ENCODE measurements at places on chromosomes 2 and 18. TPM values are rescaled to one million over a fixed set of nuclear protein-coding genes. Genes with fewer than 3 reads are reported as not detected.

DNA sequence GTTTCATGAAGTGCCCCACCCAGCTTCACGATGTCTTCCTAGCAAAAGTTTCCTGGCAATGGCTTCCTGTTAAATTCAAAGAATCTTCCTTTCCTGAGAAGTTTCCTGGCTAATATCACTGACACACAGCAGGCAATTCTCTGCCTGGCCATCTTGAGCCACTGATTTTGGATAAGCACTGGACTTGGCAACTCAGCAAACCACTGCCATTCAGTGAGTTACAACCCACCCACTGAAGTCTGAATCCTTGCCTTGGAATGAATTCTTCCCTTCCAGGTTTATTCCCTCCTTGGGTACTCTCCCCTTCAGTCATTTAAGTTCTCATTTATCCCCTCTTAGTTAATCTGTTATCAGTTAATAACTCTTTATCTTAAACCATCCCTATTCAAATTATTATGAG is 426.0 kb downstream of the MBD2 start:
- DNase-seq, result no peak

DNA sequence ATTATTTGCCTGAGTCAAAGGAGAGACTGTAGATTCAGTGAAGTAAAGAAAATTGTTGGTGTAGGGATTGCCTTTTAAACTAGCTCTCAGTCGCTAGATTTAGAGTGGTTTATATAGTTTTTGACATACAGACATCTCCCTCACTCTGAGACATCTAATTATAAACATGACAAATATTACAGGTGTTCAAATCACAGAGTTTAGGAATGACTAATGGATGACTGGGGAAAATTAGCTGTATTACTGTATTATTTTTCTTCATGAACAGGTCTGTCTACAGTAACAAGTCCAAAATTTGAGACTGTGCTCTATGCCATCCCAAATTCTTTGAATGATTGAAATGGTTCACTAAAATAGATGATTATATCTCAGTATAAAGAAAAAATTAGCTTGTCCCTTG is 40.0 kb downstream of the MAP2 start:
- DNase-seq, result no peak

- DNase-seq, result no peak
These were observed 237.0 kb downstream of the HDAC4 start for GRCh38 chr2:239163688-239164334.

GRCh38 chr2:237128026-237128703 is 42.5 kb downstream of the COPS8 start:
- peak; percentile 79 for DNase-seq

- no peak for DNase-seq
These were observed 1474.0 kb upstream of the TMEFF2 start for GRCh38 chr2:193668557-193669323.

- DNase-seq, result no peak
These were observed 186.1 kb downstream of the ADCYAP1 start for GRCh38 chr18:1090758-1091157.

- no peak for DNase-seq
These were observed 40.7 kb downstream of the CYP26B1 start for GRCh38 chr2:72106978-72107377.

ALPI gene
- total RNA-seq, result 16.0 TPM

DNA sequence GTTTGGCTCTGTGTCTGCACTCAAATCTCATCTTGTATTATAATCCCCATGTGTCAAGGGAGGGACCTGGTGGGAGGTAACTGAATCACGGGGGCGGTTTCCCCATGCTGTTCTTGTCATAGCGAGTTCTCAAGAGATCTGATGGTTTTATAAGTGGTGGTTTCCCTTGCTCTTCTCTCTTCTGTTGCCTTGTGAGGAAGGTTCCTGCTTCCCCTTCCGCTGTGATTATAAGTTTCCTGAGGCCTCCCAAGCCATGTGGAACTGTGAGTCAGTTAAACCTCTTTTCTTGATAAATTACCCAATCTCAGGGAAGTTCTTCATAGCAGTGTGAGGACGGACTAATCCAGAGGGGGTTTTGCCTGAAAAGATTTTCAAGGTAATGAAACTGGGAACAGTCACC is 245.4 kb downstream of the GALR1 start:
- DNase-seq, result no peak

GRCh38 chr2:169839954-169840746 is 12.9 kb downstream of the UBR3 start:
- no peak for DNase-seq

GRCh38 chr2:29309090-29310029 is 194.1 kb downstream of the CLIP4 start:
- DNase-seq, result peak; percentile 29

YPEL5 gene
- total RNA-seq, result 74.8 TPM

COL4A3 gene
- total RNA-seq, result not detected

DNA sequence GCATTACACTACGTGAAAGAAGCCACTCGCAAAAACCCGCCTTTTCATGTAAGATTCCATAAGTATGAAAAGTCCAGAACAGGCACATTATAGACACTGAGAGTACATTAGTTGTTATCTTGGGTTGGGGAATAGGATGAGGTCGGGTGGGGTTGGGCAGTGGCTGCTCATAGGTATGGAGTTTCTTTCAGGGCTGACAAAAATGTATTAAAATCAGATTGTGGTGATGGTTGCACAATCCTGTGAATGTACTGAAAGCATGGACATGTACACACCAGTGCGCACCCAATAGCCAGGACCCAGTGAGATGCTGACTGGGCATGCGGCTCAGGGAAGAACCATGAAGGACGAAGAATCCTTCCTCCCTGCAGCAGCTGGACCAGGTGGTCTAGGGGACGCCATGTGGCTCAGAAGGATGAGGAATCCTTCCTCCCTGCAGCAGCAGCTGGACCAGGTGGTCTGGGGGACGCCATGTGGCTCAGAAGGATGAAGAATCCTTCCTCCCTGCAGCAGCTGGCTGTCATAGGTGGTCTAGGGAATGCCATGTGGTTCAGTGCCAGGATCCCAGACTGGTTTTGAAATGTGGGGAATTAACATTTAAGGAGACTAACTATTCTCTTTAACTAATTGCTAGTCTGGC is 50.1 kb downstream of the MBP start:
- no peak for DNase-seq

DNA sequence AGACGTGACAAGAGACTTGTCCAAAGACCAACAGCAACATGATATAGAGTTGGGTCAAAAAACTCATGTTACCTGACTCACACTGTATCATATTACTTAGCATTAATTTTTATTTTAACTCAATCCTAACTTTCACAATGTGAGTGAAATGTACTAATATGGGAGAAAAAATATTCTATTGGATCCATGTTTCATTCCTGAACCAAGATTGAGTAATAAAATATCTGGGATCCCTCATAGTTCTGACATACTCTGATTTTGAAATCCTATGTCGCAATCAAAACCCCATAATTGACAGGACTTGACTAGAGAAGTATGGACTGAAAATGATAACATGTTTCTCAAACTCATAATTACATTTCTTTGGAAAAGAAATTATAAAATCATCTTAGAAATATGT is 190.4 kb downstream of the RIT2 start:
- DNase-seq, result no peak

OTOS gene
- total RNA-seq, result not detected

ESPNL gene
- total RNA-seq, result 1.1 TPM

DNA sequence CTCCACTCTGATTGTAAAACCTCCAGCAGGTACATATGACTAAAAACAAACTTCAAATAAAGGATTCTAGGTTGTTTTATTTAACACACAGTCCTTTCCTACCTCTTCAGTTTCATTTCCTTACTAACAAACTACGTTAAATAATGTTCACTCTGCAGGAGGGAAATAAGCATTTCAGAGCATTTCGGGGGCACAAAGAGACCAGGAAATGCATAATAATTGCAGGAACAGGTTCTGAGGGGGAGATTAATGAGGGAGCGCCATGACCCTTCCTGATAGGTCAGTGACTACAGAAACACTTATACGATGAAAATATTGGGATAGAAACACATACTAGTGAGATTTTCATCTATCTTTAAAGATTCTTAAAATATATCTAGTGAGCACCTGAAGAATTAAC is 416.6 kb downstream of the NRXN1 start:
- no peak for DNase-seq

- DNase-seq, result no peak
These were observed 603.3 kb upstream of the POU3F3 start for GRCh38 chr2:104250635-104251034.

GRCh38 chr2:97740590-97741182 is 27.3 kb downstream of the ZAP70 start:
- peak; percentile 55 for DNase-seq

GLI2 gene
- 1.6 TPM for total RNA-seq

DNA sequence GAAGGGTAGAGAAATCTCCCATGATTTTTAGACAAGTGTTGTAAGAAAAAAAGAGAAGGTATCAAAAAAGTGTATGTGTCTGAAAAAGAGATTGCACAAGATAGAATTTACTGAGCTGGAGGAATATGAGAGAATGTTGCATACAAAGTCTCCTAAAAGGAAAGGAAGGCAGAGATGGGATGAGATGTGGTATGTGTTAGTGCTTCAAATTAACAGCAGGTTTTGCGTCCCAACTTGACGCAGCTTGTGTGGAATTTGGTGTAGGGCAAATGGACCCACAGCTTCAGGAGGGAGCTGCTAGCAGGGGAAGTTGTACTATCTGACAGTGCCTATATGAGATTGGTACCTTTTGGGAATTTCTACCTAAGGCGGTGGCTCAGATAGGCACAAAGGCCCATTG is 9.0 kb upstream of the RASGRP3 start:
- no peak for DNase-seq

DNA sequence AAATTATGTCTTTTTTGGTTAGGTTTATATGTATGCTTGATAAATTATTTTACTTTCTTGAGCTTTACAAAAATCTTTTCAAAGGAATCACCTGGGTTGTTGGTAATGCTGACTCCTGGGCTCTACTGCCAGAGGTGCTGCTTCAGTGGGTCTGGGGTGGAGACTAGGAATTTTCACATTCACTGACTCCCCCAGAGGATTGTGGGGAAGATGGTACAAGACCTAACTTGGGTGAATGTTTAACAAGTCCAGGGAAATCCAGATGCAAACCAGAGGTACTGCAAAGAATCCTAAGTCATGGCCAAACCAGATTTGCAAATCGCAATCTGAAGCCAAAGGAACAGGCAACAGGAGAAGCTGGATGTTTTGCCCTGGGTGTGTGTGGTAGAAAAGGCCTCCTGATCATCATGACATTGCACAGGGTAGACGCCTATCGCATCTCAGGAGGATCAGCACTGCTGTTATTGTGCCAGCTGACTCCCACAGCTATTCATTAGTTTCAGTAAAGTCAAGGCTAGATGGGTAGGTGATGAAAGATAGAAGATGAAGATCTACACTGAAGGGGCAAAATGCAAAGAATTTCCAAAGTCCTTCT is 185.2 kb downstream of the BARD1 start:
- no peak for DNase-seq

DNA sequence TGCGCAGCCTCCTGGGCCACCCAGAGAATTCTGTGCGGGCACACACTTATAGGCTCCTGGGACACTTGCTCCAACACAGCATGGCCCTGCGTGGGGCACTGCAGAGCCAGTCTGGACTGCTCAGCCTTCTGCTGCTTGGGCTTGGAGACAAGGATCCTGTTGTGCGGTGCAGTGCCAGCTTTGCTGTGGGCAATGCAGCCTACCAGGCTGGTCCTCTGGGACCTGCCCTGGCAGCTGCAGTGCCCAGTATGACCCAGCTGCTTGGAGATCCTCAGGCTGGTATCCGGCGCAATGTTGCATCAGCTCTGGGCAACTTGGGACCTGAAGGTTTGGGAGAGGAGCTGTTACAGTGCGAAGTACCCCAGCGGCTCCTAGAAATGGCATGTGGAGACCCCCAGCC is 11.8 kb upstream of the TTLL4 start:
- DNase-seq, result no peak

DNA sequence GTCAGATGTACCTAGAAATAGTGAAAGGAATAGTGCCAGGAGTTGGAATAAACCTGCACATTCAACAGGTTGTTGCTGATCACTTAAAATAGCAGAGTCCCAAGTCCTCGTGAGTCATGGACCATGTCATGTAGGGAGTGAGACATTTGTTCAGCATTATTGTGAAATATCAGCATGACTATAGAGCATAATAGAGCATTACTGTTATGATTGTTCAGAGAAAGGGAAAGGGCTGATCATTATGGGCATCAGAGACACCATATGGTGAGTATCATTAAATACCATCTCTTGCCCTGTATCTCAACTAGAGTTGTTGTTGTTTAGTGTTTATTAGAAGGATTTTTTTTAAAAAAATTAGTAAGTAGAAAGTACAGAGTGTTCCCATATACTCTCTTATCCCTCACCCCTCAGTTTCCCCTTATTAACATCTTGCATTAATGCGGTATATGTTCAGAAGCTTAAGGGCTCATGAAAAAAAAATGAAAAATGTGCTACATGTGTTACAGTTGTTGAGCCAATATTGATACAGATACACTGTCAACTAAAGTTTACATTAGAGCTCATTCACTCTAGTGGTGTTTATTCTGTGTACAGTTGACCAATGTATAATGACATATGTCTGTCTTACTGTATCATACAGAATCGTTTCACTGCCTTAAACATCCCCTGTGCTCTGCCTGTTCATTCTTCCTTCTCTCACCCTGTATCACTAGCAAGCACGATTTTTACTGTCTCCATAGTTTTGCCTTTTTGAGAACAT is 5.7 kb downstream of the ELAC1 start:
- DNase-seq, result no peak

DNA sequence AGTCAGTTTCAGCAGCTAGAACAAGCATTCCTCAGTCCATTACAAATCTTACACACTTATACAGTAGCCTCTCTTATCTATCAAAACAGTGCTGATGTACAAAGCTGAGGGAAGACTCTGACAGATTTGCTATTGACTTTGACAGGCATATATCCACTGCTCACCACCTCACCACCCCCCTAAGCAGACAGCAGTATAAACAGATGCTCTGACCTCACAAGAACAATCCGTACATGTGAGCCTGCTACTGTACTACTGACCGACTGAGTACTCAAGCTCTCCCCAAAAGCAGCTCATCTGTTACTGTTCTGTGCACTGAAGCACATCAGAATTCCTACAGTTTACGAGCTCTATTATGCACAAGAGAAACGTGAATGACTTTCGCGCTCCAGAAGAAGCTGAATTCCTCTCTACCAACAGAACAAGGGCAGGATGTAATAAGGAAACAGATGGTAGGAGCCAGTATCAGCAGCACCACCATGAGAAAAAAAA is 95.6 kb upstream of the PDE1A start:
- DNase-seq, result no peak

DNAJC27 gene
- 7.6 TPM for total RNA-seq

TMEM163 gene
- total RNA-seq, result not detected
